ENCODE measurements at places on chromosomes 12 and 14.

GRCh38 chr14:97978341-97978740 lies 1181.2 kb downstream of the VRK1 start:
- DNase-seq = peak; percentile 2

GRCh38 chr12:117545216-117545615 lies 183.8 kb upstream of the NOS1 start:
- DNase-seq = no peak

DNA sequence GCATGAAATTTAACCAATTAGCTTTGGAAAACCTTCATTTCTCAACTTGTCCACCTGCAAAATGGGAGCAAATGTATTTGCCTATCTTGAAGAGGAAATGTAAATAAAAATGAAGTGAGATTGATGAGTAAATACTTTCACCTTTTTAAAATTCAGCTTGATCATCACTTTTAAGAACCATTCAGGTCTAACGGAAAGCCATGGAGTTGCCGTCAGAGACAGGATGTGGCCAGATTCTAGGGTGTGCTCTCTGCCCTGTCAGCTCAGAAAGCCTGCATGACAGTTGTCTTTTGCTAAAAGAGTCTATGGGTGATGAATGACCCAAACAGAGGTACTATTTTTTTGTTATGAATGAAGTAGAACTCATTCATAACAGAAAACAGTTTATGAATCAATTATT lies 104.3 kb upstream of the SLC35F4 start:
- DNase-seq = no peak

GRCh38 chr12:30437616-30438015 lies 258.1 kb downstream of the IPO8 start:
- DNase-seq = no peak

GRCh38 chr12:49296836-49297694 lies 2.1 kb downstream of the PRPH start:
- no peak for DNase-seq

GRCh38 chr12:116654226-116654743 lies 83.6 kb downstream of the SPRING1 start:
- no peak for DNase-seq

DNA sequence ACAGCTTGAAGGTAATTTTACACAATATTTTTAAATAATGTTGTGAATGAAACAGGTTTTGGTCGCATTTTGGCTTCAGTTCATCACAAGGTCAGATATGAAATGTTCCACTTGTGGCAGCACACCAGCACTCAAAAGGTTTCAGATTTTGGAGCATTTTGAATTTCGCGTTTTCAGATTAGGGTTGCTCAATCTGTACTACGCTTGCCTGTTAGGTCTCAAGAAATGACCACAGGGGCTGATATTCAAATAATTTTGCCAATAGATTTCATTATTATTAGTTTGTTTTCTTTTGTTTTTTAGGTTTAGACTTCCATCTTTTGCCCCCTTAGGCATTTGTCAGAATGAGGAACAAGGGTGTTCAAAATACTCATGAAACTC lies 29.8 kb downstream of the DICER1 start:
- DNase-seq = no peak

DNA sequence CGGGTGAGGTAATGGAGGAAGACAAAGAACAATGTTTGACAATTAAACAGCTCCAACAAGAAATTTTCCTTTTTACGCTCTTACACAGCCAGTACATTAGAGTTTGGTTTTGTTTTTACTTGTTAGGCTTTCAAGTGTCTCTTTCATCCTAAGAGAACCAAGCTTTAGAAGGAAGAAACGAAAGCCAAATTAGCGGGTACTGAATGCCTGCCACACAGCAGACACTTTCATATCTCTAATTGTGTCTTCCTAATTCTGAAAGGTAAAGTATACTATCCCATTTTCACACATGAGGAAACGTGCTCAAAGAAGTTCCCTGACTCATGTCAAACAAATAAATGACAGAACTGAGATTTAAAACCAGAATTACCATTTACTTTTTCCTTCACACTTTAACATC lies 65.0 kb downstream of the CDK17 start:
- DNase-seq = no peak

DNA sequence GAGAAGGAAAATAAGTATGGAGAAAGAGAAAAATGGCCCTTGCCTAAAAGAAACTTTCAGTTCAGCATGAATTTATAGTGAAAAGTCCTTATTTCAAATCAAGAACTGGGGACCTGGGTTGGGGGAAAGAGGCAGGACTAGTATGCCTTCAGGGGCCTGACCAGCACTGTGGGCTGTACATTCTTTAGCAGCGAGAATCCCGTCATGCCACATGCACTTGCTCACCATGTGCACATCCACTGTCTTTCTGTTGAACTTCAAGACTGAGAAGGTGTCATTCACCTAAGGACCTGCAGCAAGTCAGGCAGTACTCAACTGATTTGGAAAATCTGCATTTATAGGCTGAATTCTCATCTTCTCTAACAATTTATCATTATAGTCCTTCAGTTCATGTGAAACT lies 50.2 kb downstream of the RAB35 start:
- no peak for DNase-seq

DNA sequence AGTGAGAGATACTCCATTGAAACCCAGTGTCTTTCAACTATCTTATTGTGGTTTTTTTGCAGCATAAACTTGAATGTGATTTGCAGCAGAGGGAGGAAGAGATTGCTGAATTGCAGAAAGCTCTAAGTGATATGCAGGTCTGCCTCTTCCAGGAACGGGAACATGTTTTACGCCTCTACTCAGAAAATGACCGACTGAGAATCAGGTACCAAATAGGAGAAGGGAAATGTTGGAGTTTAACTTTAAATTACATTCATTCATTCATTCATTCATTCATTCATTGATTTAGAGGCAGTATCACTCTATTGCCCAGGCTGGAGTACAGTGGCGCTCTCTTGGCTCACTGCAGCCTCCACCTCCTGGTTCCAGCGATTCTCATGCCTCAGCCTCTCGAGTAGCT lies 17.0 kb downstream of the CCDC77 start:
- DNase-seq = no peak

Data from kidney capillary endothelial cell (primary cell).